ENCODE measurements at places on chromosomes 5 and 9.

DNA sequence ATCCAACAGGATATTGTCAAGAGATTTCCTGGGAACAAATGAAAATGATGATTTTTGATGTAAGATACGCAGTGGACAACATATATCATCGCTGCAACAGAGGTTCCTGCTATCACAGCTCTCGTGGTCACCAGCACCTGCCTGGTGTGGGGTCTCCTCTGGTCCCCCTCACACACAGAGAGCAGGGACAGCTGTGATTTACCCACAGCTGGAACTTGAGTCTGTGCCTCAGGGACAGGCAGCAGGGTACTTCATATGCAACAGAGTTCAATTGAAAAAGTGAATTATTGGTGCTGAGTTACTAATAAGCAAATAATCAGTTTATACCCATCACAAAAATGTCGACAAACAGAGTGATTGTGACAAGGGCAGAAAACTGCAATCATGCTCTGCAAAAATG is 93.4 kb downstream of the LMX1B start:
- DNase-seq = no peak

GRCh38 chr5:140923601-140924000 is 2.5 kb upstream of the PCDHAC1 start:
- DNase-seq = no peak

DNA sequence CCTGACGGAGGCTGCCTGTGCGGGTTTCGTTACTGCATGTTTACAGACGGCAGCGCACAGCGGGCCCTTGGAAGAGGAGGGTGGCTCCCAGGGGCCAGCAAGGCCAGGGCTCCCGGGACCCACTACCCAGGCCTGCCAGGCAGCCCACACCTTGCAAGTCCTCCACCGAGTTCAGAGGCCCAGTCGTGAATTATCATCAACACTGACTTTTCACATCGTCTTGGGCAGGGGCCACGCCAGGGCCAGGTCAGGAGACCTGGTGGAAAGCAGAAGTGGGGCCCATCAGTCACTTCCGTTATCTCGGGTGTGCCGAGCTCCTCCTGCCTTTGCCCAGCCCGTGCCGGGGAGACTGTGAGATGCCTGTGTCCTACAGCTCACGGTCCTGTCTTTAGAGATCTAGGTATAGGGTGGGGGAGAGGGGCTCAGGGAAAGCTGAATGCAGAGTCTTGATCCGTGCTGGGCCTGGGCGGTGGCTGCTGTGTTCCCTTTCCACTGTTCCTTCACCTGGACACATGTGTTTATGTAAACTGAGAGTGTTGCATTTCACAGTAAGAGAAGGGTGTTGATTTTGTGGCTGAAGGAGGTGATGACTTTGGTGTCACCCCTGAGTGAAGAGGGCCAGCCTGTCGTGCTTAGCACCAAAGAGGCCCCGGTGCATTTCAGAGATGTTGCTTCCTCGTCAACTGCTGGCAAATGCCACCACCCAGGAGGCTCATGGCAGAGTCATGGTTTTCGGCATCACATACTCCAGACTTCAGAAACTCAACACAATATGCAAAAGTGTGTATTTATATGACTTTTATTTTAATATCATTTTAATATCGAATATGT is 175.2 kb downstream of the GAPVD1 start:
- no peak for DNase-seq

DNA sequence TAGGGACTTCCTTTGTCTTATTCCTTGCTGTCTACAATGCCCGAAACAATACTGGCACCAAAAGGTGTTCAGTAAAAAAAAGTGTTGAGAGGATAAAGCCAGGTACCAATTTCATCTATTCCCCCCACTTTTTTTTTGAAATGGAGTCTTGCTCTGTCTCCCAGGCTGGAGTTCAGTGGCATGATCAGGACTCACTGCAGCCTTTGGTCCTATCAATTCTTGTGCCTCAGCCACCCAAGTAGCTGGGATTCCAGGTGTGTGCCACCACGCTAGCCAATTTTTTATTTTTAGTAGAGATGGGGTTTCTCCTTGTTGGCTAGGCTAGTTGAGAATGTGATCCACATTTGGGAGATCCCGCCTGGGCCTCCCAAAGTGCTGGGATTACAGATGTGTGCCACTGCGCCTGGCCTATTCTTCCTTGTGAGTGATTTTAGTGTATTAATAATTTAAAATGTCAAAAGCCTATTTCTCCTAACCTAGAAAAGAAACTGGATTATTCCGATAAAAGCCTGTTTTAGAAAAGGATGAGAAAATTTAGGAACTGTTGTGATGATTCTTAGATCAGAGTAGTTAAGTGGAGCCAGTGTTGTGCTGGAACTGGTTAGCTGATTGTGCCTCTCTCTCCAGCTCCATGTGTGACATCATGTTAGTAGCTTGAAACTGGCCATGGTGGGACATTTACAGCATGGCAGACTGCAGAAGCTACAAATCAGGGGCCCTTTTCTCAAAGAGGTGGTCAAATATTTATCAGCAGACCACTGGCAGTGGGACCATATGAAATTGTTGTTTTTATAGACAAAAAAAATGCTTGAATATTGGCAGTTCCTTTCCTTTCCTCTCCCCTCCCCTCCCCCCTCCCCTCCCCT is 14.3 kb downstream of the CDC42SE2 start:
- no peak for DNase-seq

DNA sequence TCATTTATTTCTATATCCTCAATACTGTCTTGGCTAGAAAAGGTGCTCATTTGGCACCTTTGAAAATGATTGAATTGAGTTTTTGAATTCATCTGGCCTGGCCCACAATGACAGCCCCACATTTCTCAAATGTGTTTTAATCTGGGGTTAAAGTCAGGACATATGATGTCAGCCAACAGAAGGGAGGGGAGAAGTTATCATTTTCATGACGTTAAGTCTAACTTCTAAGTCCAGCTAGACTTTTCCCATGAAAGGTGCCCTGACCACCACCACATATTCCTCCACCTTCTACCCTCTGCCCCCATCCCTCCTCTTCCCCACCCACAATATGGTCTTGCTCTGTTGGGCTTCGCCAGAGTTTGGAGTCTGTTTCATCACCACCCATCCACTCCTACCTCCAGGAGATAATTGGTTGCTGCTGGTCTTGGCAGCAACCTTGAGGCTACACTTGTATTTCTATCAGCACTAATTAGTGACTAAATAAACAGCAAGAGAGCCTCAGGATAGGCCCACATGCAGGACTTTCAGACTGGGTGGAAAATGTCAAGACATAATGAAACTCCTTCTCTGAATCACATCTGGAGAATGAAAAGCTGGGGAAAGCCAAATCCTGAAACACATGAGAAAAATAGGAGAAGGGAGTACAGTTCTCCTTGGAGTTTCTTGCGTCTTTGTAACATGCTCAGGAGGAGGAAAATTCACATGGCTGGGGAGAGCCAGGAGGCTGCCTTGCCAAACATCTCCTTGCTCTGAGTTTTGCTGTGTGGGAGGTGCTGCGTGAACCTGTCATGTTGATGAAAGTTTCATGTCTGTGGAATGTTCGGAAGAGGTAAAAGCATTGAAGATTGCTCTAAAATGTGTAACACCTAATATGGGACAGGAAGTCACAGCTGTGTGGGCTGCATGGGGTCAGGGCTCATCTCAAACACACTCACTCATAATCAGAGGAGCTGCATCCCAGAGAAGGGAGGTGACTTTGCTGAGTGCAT is 544.7 kb upstream of the KLF4 start:
- DNase-seq = peak; percentile 66

GRCh38 chr5:91006713-91007112 is 376.4 kb downstream of the ARRDC3 start:
- no peak for DNase-seq

DNA sequence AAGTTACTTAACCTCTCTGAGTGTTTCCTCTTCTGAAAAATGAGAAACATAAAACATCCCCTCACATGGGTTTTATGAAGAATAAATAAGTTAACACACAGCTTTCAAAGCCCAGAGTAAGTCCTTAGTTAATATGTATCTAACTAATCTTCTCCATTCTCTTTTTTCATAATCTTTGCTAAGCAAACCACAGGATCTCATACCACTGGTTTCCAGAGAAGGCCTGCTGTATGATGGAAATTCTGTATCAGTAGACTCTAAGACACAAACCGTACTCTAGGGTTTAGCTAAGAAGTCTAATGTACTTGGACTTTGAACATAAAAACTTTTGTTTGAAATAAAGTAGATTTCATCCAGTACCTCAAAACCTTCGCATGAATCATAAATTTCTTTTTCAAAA is 307.9 kb downstream of the SPOCK1 start:
- no peak for DNase-seq

- DNase-seq = no peak
Measured at GRCh38 chr5:156155598-156155997, 171.4 kb upstream of the SGCD start.

- DNase-seq = no peak
Measured at GRCh38 chr9:79884546-79884945, 312.8 kb downstream of the TLE4 start.

DNA sequence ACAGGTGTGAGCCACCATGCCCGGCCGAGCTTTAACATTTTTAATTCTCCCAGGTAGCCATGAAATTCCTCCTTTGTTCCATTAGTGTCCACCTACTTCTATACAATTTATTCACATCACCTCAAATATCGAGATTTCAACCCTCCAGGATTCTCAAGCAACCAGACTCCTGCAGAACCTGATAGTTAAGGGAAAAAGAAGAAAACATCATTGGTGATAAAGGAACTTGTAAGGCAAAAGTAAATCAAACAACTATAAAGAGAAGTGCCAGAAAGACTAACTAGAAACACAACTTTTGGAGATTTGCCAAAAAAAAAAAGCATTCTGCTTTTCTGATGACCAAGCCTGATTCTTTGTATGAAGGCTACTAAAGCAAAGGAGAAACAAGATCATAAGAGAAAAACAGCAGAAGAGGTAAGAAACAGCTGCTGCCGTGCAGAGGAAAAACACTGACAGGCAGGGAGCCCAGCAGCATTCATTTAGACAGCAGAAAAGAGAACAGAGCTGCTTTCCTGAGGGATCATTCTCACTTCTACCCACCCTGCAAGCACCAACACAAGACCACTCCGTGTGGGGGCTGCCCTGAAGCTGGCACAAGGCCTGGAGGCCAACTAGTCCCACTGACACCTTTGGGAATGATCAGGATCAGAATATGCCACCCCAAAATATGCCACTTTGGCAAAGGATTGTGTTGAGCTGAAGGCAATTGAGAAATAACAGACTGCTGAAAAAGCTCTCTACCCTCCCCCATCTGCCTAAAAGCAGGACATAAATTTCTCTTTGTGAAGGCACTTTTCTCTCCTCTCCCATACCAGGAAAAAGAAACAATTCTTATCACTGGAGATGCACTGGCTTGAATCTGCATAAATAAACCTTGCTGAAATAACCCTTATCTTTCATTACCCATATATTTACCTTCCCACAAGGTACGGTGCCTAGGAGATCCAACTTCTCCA is 75.1 kb downstream of the ALDH7A1 start:
- no peak for DNase-seq

GRCh38 chr9:33813712-33814641 is 3.0 kb upstream of the UBE2R2 start:
- DNase-seq = no peak

DNA sequence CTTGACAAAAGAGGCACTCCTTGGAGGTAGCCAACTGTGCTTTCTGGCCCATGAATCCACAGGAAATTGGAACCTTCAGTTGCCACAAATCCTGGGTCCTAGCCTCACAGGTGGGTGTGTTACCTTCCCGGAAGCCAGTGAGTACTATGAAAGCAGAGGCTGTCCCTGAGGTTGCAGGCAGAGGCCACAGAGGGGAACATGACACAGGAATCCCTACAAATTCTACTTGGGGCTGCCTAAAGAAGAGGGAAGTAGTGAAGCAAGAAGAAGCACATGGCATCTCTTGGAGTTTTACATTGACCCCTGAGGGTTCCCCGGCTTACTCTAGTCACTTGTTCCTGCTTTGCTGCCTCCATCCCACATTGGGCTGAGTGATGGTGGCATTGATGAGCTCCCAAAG is 2.6 kb downstream of the SLC22A5 start:
- no peak for DNase-seq

- no peak for DNase-seq
Measured at GRCh38 chr5:156411-157072, 34.8 kb upstream of the LRRC14B start.

DNA sequence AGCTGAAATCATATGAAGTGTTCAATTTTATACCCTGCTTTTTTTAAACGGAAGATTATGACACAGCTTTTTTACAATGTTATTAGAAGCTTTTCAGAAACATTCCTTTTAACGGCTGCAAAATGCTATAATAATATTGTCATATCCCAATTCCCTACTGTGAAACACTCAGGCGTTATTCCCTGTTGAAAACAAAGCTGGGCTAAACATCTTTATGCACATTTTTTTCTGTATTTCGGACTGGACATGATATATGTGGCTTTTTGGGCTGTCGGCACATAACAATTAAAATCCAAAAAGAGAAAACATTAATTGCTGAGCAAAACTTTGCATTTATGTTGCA is 12.0 kb upstream of the CTSL start:
- no peak for DNase-seq

GRCh38 chr9:69504058-69504457 is 168.1 kb downstream of the APBA1 start:
- DNase-seq = no peak

DNA sequence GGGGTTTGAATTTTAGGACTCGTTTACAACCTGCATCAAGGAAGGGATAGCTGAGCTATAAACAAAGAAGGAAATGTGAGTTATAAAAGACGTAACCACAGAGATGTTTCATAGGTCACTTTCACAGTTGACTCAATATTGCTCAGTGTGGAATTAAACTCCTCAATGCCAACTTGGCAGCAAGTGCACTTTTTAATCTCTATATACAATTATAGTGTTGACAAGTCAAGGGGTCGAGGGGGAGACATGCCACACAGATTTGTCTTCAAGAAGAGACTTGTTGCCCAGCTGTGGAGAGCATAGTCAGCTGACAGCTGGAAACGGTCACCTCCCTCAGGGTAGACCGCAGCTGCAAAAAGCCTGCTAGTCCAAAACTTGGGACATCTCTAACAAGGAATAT is 163.4 kb upstream of the DMAC1 start:
- DNase-seq = no peak

DNA sequence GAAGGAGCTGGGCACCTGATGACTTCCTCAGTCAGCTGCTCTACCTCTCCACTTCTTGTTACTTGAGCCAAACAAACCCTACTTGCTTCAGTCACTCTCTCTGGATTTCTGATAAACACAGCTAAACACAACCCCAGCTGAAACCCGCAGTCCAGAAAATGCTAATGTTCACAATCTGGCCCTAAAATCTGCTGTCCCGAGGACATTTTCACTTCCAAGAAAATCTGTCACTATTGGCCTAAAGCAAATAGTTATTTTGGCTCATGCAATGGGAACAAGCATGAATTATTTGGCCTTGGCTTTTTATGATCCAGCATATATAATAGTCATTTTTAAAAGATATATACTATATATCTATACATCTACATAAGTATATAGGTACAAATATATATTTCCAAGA is 19.1 kb downstream of the FAM81B start:
- no peak for DNase-seq

DNA sequence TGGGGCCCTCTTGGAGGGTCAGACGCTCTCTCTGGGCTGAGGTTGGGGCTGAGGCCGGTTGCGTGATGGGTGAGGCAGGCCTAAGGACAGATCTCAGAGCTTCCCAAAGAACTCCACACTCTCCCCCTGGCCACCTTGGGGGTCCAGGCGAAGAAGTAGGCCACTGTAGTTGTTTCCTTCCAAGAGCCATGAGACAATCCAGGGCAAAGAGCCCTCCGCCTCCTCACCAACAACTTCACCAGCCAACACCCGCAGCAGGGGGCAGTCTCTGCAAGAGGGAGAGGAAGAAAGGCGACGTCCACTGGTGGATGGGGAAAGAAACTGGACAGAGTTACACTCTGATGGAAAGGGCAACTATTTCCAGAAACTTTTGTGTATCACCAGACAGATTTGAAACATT is 10.7 kb downstream of the SLC35A4 start:
- no peak for DNase-seq

- DNase-seq = no peak
Measured at GRCh38 chr5:56433039-56433617, 200.0 kb upstream of the ANKRD55 start.
